DMS79 treated with DMSO at 0.1 percent for 48 hours (cell line): ENCODE measurements at places on chromosomes 5 and 9.

DNA sequence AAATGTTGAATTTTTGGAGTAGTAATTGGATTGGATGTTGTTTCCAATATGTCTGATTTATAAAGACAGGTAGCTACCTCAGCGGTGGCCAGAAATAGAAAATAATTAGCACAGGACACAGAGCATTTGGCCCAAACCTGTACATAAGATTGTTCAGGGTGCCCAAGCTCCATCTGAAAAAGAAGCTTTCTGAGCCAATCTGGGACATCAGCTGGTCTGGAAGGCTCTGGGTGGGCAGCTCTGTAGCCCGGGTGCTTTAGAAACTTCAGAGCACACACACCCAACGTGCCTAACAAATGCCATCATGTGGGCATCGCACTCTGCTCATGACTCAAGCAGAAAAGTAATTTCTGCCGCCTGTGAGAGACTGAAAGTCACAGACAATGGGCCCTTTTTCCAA, 460.7 kb downstream of the ICE1 start:
- no peak for DNase-seq

DNA sequence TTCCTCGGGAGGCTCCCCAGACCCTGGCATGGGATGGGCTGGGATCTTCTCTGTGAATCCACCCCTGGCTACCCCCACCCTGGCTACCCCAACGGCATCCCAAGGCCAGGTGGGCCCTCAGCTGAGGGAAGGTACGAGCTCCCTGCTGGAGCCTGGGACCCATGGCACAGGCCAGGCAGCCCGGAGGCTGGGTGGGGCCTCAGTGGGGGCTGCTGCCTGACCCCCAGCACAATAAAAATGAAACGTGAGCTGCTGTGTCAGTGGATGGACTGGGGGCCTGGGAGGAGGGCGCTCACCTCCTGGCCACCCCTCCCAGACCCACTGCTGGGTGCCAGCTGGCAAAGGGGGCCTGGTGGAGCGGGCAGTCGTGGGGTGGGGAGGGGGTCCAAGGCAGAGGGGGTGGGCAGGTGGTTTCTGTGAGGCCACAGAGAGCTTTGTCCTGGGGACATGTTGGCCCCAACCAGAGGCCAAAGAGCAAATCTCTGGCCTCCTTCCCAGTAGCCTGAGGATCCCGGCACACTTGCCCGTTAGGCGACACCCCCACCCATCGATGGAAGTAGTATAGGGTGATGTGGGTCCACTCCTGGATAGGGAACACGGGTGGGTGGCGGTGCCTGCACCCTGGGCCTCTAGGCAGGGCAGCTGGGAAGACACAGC, 9.8 kb downstream of the EGFL7 start:
- no peak for DNase-seq

DNA sequence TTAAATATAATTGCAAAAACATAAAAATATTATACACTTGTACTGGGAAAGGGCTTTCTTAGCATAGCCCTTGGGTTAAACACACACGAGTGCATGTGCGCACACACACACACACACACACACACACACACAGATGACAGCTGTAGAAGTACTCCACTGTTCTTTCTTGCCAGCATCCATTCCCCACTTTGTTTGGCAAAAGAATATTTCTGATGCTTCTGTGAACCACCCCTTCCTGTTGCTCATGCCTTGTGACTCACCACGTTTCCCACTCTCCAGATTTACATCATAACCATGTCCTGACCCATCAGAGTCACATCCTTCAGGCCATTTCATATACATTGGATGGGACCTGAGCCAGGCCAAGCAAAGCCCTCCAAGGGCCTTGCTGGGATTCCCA, 280.1 kb downstream of the DNAH5 start:
- no peak for DNase-seq

GRCh38 chr5:118999696-119000095, 11.3 kb upstream of the DTWD2 start:
- DNase-seq: no peak

GRCh38 chr5:172005708-172006320, 624 bp downstream of the FBXW11 start:
- no peak for DNase-seq

DNA sequence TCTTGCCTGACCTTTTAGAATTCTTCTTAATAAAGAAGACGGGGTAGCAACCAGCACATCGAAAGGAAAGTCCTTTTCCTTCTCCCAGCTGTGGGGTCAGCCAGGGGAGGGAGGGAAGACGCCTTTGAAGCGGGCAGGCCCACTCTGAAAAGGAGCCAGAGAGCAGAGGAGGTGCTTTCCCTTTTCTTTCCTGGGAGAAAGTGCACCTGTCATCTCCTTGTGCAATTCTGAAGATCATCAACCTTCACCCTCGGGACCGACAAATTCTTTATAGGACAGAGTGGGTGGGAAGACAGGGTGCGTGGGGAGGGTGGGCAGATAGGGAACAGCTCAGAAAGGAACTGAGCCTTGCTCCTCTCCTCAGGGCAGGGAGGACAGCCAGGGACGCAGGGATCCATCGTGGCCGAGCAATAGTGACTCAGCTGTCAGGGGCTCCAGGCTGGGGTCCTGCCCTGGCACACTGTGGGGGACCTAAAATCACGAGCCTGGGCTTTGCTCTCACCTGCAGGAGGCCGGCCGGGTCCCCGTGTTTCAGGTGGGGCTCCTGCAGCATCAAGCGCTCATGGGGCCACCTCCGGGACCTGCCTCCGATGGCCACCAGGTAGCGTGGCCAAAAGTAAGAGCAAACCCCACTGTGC, 141.0 kb downstream of the OLFM1 start:
- DNase-seq: no peak

- no peak for DNase-seq
Observed at GRCh38 chr9:93675336-93676150, 99.2 kb downstream of the PHF2 start.

GRCh38 chr9:72415163-72415562, 50.2 kb upstream of the ZFAND5 start:
- DNase-seq: no peak

DNA sequence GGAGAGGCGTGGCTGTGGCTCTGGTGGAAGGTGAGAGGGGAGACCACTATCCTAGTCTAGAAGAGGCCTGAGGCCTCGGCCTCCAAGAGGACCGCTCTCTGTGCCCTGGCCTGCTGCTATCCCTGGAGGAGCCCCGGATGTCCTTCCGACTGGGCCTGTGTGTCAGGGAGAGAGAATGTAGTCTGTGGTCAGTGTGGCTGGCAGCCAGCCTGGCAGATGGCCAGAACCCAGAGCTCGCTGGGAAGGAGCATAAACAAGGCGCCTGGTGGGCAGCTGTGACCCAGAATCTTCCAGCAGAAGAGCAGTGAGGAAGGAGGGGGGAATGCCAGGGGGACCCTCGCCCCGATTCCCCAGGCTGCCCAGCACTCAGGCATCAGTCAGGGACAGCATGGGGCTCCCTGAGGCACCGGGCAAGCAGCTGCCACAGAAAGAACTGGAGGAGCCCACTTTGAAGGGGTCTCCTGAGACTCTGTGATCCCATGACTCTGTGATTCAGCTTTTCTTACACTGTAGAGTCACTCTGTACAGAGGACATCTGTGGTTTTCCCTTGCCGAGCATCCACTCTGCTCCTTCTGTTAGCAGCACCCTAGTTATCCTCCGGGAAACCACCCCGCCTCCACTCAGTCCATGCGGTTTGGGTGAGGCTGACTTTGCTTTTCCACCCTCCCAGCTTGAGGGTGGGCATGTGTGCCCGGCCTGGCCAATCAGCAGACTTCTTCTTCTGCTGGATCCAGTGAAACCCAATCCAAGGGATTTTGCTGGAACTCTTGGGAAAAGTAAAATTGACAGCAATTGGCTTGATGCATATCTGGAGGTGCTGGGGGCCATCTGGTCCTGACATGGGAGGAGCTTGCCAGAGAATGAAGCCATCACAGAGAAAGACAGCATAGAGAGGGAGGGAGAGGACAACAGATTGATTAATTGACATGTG, 46.2 kb upstream of the PWWP2A start:
- peak; percentile 39 for DNase-seq

DNA sequence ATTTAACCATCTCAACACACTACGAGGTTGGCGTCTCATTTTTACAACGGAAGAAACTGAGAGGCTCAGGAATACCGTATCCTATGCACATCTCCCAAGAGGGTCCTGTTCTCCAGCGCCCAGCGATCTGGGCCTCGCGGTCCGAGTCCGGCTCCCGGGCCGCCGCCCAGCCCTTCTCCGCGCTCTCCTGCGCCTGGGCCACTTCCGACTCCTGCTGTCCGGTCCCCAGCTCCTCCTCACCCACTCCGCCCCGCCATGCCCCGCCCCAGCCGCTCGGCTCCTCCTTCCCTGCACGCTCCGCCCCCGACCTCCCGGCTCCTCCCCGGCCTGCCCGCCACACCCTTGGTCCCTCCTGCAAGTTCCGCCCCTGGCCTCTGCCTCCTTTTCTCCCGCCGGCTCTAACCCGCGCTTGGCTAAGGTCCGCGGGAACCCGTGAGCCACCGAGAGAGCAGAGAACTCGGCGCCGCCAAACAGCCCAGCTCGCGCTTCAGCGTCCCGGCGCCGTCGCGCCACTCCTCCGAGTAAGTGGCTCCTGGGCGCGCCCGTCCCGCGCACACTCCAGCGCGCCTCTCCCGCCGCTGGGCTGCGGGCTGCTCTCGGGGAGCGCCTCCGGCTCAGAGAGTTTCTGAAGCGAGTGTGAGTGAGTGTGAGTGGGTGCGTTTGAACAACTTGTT, 87.3 kb upstream of the TNFAIP8 start:
- DNase-seq: peak; percentile 24

GRCh38 chr5:127111112-127111511, 37.8 kb upstream of the C5orf63 start:
- DNase-seq: no peak
